ENCODE measurements at places on chromosomes 12 and 14.

DNA sequence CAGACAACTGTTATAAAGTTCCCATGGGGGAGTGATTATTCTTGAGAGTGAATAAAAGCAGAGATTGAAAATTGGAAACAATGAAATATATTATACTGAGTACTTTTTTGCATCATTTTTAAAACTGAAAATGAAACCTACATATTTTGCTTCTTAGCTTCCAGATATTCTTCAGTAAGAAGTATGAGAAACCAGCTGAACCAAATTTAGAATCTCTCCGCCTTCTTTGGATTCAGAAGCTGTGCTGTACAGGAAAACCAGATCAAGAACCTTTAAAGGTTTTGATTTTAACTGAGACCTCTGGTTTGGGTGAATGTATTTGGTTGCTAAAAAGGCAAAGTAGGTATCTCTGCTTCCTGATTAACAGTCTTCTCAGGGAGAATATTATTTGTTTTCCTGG is 109.4 kb downstream of the AKAP6 start:
- no peaks in the 10 kb centered on the region for H3K27me3 ChIP-seq
- H3K4me1 ChIP-seq: no peaks in the 10 kb centered on the region
- H3K4me3 ChIP-seq: no peak overlapping the region
- H3K36me3 ChIP-seq: no peaks in the 10 kb centered on the region
- H3K27ac ChIP-seq: no peak overlapping the region

DNA sequence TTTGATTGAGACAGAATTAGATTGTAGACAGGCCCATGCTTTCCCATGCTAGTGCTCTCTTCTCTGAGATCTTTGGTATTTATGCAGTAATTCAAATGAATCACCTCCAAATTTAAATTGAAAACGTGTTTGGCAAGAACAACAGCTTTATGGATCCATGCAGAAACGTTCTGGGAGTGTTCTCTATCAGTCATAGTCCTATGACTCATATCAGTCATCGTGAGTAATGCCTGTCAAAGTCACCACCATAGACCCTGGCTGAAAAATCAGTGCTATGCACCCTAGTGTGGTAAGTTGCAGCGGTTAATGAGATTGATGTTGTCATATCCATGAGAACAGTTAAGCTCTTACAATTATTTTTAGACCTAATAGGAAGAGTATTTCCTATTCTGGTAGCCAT is 90.1 kb upstream of the FOXG1 start:
- no peak overlapping the region for H3K4me3 ChIP-seq
- H3K27me3 ChIP-seq: no peaks in the 10 kb centered on the region
- no peaks in the 10 kb centered on the region for H3K4me1 ChIP-seq
- no peak overlapping the region for H3K27ac ChIP-seq
- H3K36me3 ChIP-seq: no peaks in the 10 kb centered on the region

DNA sequence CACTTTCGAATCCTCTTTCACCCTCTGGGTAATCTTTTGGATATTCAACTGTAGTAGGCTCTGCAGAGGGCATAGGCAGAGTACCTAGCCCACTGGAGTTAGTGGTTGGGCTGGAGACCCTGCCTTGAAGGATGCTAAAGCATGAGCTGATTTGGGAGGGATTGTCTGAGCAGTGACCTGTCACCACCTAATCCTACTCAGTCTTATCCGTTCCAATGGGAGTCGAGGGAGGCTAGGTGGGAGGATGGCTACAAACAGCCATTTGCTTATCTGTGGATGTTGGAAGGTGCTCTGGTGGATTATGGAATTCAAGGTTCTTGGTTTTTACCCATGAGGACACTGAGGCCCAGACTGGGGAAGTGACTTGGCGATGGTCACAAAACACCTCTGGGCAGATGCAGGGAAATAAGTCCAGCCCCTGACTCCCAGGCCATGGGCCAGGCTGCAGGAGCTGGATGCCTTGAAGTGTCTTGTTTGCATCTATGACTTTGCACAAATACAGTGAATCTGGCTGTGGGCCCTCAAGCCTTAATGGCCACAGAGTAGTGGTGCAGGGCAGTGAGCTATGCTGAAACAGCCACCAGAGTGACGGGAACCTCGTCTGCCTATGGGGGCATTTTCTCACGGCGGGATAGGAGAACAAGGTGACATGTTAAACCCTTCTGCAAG is 3.7 kb downstream of the KMT5A start:
- H3K27me3 ChIP-seq: peaks cover 4% of the 10 kb centered on the region
- no peak for DNase-seq
- peaks cover 2% of the 10 kb centered on the region for H3K4me1 ChIP-seq
- peaks cover 5% of the 10 kb centered on the region for H3K36me3 ChIP-seq

- H3K27ac ChIP-seq: no peak overlapping the region
- H3K4me1 ChIP-seq: peaks cover 5% of the 10 kb centered on the region
- no peak overlapping the region for H3K4me3 ChIP-seq
- no peaks in the 10 kb centered on the region for H3K27me3 ChIP-seq
Measured at GRCh38 chr12:121927813-121928212, 9.4 kb downstream of the CFAP251 start.

DNA sequence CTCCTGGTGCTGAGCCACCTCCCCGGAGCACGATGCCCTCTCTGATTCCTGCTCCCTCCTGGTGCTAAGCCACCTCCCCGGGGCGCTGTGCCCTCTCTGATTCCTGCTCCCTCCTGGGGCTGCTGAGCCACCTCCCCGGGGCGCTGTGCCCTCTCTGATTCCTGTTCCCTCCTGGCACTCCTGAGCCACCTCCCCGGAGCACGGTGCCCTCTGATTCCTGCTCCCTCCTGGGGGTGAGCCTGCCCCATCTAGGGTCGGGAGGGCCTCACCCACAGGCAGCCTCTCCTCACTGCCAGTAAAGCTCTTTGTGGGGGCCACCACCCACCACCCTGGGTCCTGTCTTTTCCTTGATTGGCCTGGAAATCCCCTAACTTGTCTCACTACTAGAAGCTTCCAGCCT is 327.6 kb upstream of the SFSWAP start:
- H3K27me3 ChIP-seq: no peaks in the 10 kb centered on the region
- peaks cover 3% of the 10 kb centered on the region for H3K4me1 ChIP-seq
- no peak overlapping the region for H3K27ac ChIP-seq
- H3K36me3 ChIP-seq: no peaks in the 10 kb centered on the region
- DNase-seq: no peak

GRCh38 chr14:105192866-105193731 is 12.0 kb upstream of the NUDT14 start:
- peaks cover 9% of the 10 kb centered on the region for H3K4me1 ChIP-seq
- DNase-seq: no peak
- H3K4me3 ChIP-seq: no peak overlapping the region
- H3K27me3 ChIP-seq: no peaks in the 10 kb centered on the region
- H3K36me3 ChIP-seq: no peaks in the 10 kb centered on the region
- no peak overlapping the region for H3K27ac ChIP-seq

GRCh38 chr14:39875028-39875427 is 442.8 kb upstream of the FBXO33 start:
- no peaks in the 10 kb centered on the region for H3K27me3 ChIP-seq
- H3K27ac ChIP-seq: no peak overlapping the region
- no peak for DNase-seq
- H3K4me1 ChIP-seq: peaks cover 3% of the 10 kb centered on the region
- H3K36me3 ChIP-seq: no peaks in the 10 kb centered on the region

DNA sequence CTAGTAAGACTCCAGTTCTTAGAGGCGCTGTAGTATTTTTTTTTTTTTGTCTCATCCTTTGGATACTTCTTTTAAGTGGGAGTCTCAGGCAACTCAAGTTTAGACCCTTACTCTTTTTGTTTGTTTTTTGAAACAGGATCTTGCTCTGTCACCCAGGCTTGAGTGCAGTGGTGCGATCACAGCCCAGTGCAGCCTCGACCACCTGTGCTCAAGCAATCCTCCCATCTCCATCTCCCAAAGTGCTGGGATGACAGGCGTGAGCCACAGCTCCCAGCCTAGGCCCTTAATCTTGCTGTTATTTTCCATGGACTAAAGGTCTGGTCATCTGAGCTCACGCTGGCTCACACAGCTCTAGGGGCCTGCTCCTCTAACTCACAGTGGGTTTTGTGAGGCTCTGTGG is 21.3 kb downstream of the GPRC5A start:
- H3K4me1 ChIP-seq: peaks cover 1% of the 10 kb centered on the region
- no peaks in the 10 kb centered on the region for H3K36me3 ChIP-seq
- no peak overlapping the region for H3K4me3 ChIP-seq

DNA sequence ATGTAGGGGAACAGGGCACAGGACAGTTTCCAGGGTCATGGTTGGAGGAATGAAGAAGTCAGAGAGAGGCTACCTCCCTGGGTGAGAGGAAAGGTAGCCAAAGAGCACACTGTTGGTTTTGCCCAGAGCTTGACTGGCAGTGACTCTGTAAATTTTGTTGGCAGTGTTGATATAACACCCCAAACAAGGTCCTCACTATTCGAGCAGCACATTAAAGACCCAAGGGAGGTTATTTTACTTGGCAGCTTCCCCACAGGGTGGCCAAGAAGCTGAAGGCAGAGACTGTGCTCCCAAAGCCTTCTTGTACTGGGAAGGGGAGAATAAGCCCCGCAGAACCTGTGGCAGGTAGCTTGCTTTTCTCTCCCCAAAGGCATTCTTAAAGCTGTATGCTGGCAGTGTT is 40.6 kb downstream of the WSCD2 start:
- no peak for DNase-seq
- H3K4me3 ChIP-seq: no peak overlapping the region
- H3K27ac ChIP-seq: no peak overlapping the region
- H3K36me3 ChIP-seq: no peaks in the 10 kb centered on the region
- H3K4me1 ChIP-seq: peaks cover 2% of the 10 kb centered on the region

GRCh38 chr12:123528858-123529257 is 4.7 kb downstream of the RILPL1 start:
- no peak overlapping the region for H3K27ac ChIP-seq
- H3K4me3 ChIP-seq: no peak overlapping the region
- no peaks in the 10 kb centered on the region for H3K4me1 ChIP-seq
- no peaks in the 10 kb centered on the region for H3K36me3 ChIP-seq
- no peak for DNase-seq

GRCh38 chr12:41892302-41892701 is 252.4 kb downstream of the GXYLT1 start:
- H3K4me3 ChIP-seq: no peak overlapping the region
- no peaks in the 10 kb centered on the region for H3K27me3 ChIP-seq
- no peaks in the 10 kb centered on the region for H3K36me3 ChIP-seq
- no peak for DNase-seq
- H3K4me1 ChIP-seq: no peaks in the 10 kb centered on the region
- H3K27ac ChIP-seq: no peak overlapping the region

GRCh38 chr12:51752234-51752889 is 96.2 kb downstream of the FIGNL2 start:
- H3K4me1 ChIP-seq: no peaks in the 10 kb centered on the region
- DNase-seq: no peak
- no peak overlapping the region for H3K4me3 ChIP-seq
- H3K27me3 ChIP-seq: no peaks in the 10 kb centered on the region

GRCh38 chr14:91241863-91242262 is 2.6 kb downstream of the GPR68 start:
- H3K4me1 ChIP-seq: no peaks in the 10 kb centered on the region
- DNase-seq: no peak
- H3K4me3 ChIP-seq: no peak overlapping the region
- no peaks in the 10 kb centered on the region for H3K27me3 ChIP-seq

DNA sequence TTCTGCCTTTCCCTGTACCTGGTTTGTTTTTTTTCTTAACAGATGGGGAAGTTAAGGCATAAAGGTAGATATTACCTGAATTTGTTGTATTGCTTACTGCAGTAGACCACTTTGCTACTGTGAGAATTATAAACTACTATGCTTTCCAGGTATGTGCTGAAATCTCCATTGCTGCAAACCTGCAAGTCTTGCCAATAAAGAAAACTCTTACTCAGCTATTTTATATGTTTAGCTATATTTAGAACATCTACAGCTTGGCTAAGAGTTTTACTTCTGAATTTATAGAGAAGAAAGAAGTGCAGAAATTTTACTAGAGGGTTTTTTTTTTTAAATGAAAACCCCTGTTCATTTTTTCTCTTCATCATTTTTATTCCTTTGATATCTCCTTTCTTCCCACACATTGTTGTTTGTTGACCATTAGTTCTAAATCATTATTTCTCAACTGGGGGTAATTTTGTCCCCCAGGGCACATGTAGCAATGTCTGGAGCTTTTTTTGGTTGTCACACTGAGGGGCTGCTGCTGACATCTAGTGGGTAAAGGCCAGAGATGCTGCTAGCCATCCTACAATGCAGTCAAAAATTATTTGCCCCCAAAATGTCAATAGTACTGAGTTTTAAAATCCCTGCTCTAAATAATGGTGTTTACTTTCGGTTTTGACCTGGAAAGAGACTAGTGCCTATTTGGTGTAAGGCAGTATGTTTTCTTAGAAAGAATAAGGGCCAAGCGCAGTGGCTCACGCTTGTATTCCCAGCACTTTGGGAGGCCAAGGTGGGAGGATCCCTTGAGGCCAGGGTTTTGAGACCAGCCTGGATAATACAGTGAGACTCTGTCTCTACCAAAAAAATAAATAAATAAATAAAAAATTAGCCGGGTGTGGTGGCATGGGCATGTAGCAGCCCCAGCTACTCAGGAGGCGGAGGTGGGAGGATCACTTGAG is 48.6 kb downstream of the PCNX1 start:
- H3K27ac ChIP-seq: no peak overlapping the region
- H3K4me1 ChIP-seq: no peaks in the 10 kb centered on the region

- H3K4me3 ChIP-seq: no peak overlapping the region
- H3K36me3 ChIP-seq: no peaks in the 10 kb centered on the region
- H3K4me1 ChIP-seq: no peaks in the 10 kb centered on the region
- DNase-seq: peak; percentile 31
- H3K27ac ChIP-seq: no peak overlapping the region
Measured at GRCh38 chr12:76455582-76456345, 103.8 kb downstream of the OSBPL8 start.
